Large intestine (tissue), 12 donors: ENCODE measurements at places on chromosomes 6 and 20.

DNA sequence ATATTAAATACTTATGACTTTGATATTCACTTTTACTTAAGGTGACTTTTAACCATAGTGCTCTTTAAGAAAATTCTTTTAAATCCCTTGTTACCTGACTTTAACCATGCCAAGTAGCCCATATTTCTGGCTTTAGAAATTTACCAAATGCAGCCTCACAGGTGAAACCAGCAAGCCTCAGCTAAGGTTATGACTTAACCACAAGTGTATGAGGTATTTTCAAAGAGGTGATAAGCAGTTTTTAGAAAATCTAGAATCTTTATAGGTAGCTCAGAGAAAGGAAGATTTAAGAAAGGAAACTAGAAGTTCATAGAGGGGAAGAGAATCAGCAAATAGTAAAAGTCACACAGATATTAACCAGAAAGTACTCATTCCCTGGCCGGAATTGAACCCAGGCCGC is 661.9 kb upstream of the GJE1 start:
- no peak for DNase-seq

GRCh38 chr6:39084506-39084905 is 30.5 kb downstream of the SAYSD1 start:
- DNase-seq = no peak

DNA sequence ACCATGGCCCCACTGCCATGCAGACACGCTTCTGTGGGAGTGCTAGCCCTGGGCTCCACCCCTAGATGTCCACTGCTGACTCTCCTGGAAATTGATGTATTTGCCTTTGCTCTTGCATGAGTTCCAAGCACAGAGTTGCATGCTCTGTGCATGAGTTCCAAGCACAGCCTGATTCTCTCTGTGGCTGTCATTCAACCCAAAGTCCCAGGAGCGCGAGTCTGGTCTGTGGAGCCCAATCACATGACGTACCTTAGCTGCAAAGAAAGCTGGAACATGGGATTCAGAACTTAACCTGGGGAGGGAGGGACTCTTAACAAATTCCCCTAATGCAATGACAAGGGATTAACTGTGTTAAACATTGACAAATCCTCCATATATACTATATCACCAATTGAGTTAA is 114.3 kb upstream of the SLC24A3 start:
- peak; percentile 90 for DNase-seq

GRCh38 chr20:48191200-48191599 is 405.9 kb upstream of the SULF2 start:
- DNase-seq = peak; percentile 22
